ENCODE measurements at places on chromosomes 7 and 10.

- DNase-seq, result no peak
Measured at GRCh38 chr7:31853380-31853779, 166.4 kb downstream of the PPP1R17 start.

GRCh38 chr10:119734396-119735332, 8.8 kb downstream of the INPP5F start:
- DNase-seq, result no peak

DNA sequence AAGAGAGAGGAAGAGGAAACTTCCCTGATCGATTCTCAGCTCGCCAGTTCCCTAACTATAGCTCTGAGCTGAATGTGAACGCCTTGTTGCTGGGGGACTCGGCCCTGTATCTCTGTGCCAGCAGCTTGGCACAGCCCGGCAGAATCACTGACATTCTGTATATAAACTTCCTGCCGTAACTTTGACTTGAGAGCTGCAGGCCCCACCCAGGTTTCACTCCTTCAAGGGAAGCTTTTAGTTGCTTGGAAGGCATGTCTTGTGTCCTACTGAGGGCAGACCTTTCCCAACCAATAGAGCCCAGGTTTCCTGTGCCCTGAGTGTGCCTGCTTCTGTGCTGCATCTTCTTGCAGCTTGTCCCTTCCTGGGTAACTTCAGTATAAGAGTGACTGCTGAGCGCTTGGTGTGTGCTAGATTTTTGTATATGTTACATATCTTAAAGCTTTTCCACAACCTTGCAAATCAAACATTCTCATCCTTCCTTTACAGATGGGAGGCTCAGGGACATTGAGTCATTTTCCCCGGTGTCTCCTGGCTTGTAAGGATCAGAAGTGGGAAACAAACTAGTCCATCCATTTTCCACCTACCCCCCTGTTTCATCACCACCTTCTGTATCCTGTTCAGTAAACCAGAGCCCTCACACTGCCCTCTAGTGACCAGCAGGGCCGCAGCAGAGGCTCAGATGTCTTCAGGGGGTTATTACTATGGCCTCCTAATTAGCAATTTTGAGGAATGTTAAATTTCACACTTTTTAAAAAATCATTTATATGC, 225.2 kb upstream of the PRSS58 start:
- DNase-seq, result no peak

- no peak for DNase-seq
Measured at GRCh38 chr7:41428381-41428780, 274.5 kb downstream of the INHBA start.

- no peak for DNase-seq
Measured at GRCh38 chr10:43136432-43136831, 1.8 kb upstream of the CSGALNACT2 start.

DNA sequence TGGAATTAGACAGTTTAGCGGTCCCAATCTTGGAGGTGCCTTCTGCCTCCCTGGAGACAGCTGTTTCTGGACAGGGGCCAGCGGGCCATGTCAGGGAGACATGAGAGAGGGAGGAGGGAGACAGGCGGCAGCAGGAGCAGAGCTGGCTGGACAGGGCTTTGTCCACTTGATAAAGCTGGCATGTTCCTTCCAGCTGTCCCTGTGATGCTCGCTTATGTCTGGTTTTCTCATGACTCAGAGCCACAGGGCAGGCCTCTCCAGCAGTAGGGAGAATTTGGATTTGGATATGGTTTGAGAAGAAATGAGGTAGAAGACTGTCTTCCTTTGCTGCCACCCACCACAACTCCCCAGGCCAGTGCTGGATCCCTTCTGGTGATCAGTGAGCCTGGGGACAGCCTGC, 51.7 kb upstream of the SORCS3 start:
- DNase-seq, result no peak

- no peak for DNase-seq
Measured at GRCh38 chr10:128421371-128422160, 295.3 kb upstream of the MKI67 start.

DNA sequence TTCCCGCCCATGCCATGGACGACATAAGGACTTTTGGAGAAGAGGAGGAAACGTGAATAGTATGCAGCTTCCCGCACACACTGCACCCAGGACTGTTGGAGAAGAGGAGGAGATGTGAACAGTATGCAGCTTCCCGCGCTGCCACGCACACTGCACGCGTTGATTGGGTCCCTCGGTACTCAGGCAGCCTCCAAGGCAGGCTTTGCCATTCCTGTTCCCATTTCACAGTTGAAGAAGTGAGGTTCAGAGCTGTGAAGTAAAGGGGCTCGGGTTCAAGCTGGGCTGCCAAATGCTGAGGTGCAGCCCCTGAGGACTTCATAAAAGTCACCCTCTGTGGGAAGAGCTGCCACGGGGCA, 147.9 kb upstream of the FAM20C start:
- no peak for DNase-seq

All from CMK (cell line).